MCF 10A (cell line): ENCODE measurements at places on chromosomes 6 and 20. TPM values are rescaled to one million over a fixed set of nuclear protein-coding genes. Genes with fewer than 3 reads are reported as not detected.
A peak's percentile ranks its signal among the peaks of the same experiment; 100 is the strongest.

GRCh38 chr6:20159781-20160540, 52.3 kb downstream of the MBOAT1 start:
- H3K4me3 ChIP-seq, result no peak overlapping the region
- H3K36me3 ChIP-seq, result no peaks in the 10 kb centered on the region
- H3K27me3 ChIP-seq, result no peaks in the 10 kb centered on the region
- DNase-seq, result no peak

DNA sequence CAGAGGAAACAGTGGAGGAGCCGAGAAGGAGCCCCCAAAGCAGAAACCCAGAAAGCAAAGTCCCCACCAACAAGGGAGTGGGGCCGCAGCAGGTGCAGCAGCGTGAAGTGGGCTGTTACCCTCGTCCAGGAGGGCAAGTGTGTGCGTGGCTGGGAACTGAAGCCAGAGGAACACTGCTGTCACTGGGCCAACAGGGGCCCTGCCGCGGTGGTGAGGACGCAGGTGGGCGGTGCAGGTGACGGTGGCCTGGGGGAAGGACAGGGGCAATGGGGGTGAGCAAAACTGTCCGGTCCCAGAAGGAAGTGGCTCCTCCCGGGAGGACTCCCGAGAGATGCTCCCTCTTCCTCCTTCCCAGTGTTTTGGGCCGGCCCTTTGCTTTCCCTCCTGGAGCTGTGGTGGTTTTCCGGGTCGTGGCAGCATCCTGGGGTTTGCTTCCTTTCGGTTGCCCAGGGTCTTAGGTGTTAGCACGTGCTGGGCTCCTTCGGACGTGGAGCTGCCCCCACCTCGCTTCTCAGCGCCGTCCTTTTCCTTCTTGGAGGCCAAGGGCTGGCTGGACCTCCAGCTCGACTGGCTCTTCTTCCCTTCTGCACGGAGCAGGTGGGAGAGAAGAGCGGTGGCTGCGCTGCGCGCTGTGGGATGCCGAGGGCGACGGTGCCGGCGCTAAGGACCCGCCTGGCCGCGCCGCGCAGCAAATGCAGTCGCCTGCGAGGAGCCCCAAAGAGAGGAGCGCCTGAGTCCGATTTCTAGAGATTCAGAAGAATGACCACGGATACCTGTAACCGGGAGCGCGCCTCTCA, 62.7 kb upstream of the SLC2A12 start:
- no peak overlapping the region for H3K27ac ChIP-seq
- H3K36me3 ChIP-seq, result no peaks in the 10 kb centered on the region
- DNase-seq, result no peak

- peaks cover 8% of the 10 kb centered on the region for H3K4me1 ChIP-seq
- DNase-seq, result peak; percentile 44
- H3K27me3 ChIP-seq, result no peaks in the 10 kb centered on the region
- H3K27ac ChIP-seq, result no peak overlapping the region
Observed at GRCh38 chr20:20864351-20865096, 152.1 kb upstream of the RALGAPA2 start.

- DNase-seq, result peak; percentile 78
- H3K36me3 ChIP-seq, result no peaks in the 10 kb centered on the region
- H3K4me3 ChIP-seq, result no peak overlapping the region
Observed at GRCh38 chr6:1436334-1437306, 47.2 kb downstream of the FOXF2 start.

DNA sequence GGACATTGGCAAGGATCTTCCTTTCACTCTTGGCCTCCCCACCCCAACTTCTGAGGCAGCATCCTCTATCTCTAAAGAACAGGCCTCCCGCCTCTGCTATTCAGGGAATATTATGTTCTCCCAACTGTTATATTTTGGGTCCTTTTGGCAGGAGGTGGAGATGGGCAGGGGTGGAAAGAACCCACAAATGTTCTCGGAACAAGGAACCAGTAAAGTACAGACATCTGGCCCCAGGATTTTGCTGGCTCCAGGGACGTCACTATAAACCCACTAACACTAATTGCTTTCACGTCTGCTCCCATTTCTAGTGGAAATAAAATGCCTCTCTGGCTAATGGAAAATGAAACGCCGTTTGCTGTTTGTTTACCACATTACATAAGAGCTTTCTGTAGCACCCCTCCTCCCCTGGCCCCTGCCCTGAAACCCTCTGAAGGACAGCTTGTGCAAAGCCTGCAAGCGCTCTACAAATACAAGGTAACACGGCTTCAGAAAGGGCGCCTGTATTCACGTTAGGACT, 77.7 kb upstream of the TBC1D7 start:
- no peak for DNase-seq
- H3K27me3 ChIP-seq, result no peaks in the 10 kb centered on the region
- H3K27ac ChIP-seq, result no peak overlapping the region
- no peak overlapping the region for H3K4me3 ChIP-seq
- H3K4me1 ChIP-seq, result peaks cover 52% of the 10 kb centered on the region
- peaks cover 9% of the 10 kb centered on the region for H3K36me3 ChIP-seq

SULF2 gene
- total RNA-seq, result 68.7 and 82.2 TPM in 2 replicates

LHFPL5 gene
- total RNA-seq, result not detected in 2 replicates
